ENCODE measurements at places on chromosomes 7 and 10. TPM values are rescaled to one million over a fixed set of nuclear protein-coding genes. Genes with fewer than 3 reads are reported as not detected.

- peaks cover 82% of the 10 kb centered on the region for H3K4me1 ChIP-seq
- H3K4me3 ChIP-seq, result no peak overlapping the region
- peak overlapping the region; percentile 99 for H3K27ac ChIP-seq
- no peaks in the 10 kb centered on the region for H3K27me3 ChIP-seq
- peaks cover 24% of the 10 kb centered on the region for H3K36me3 ChIP-seq
Observed at GRCh38 chr7:129828989-129829736, 123.6 kb downstream of the UBE2H start.

DNA sequence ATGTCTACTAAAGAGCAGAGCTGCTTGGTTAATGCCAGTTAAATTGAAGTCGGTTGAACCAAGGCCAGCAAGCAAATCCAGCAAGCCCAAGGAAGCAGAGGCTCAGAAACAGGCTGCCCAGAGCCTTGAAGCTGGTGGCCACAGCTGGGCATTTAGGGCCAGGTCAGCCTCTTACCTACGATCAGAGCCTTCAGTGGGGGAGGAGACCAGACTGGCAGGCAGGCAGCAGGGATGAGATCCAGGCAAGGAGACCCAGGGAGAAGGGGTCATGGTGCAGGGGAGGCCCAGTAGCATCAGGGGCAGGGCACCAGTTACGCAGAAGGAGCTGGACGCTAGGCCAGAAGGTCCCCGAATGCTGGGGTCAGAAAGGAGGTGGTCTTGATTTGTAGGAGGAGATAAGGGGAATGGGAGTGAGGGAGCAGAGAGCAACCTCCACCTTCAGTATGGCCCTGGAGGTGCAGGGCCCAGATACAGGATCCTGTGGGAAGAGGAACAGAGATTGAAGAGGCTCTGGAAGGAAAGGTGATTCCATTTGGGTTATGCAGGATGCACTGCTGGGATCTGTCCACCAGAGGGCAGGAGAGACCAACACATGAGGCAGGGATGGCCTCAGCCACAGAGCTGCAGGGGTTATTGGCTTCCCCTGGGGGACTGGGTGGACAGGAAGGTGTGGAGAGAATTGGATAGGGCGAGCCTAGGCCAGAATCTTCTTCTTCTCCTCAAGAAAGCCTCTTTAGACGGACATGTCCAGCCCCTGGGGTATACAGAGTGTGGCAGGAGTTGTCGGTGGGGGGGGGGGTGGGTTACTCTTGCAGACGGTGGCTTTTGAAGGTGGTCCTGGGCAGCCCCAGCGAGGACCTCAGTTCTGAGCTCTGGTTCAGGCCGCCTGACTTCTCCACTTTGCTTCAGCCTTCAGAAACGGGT, 132.6 kb upstream of the PODXL start:
- H3K27me3 ChIP-seq, result peaks cover 68% of the 10 kb centered on the region
- H3K4me3 ChIP-seq, result no peak overlapping the region
- H3K36me3 ChIP-seq, result no peaks in the 10 kb centered on the region
- no peak for DNase-seq
- H3K4me1 ChIP-seq, result peaks cover 7% of the 10 kb centered on the region

- no peak for DNase-seq
- H3K4me1 ChIP-seq, result no peaks in the 10 kb centered on the region
- no peak overlapping the region for H3K4me3 ChIP-seq
- no peaks in the 10 kb centered on the region for H3K27me3 ChIP-seq
- no peaks in the 10 kb centered on the region for H3K36me3 ChIP-seq
Observed at GRCh38 chr7:120703585-120704240, 154.2 kb downstream of the TSPAN12 start.

FOXK1 gene
- 77.9 TPM for total RNA-seq

GRCh38 chr7:38462819-38463218, 168.4 kb downstream of the AMPH start:
- no peak for DNase-seq
- no peak overlapping the region for H3K4me3 ChIP-seq
- peaks cover 19% of the 10 kb centered on the region for H3K4me1 ChIP-seq
- no peak overlapping the region for H3K27ac ChIP-seq

- peaks cover 45% of the 10 kb centered on the region for H3K36me3 ChIP-seq
- no peak overlapping the region for H3K27ac ChIP-seq
- no peaks in the 10 kb centered on the region for H3K27me3 ChIP-seq
- peaks cover 19% of the 10 kb centered on the region for H3K4me1 ChIP-seq
- peak; percentile 35 for DNase-seq
Observed at GRCh38 chr10:6230315-6230714, 27.6 kb downstream of the PFKFB3 start.
